OCI-M1 (cell line): ENCODE measurements at places on chromosomes 7 and 10.

GRCh38 chr7:78052112-78052511, 253.5 kb downstream of the PHTF2 start:
- no peak for DNase-seq

DNA sequence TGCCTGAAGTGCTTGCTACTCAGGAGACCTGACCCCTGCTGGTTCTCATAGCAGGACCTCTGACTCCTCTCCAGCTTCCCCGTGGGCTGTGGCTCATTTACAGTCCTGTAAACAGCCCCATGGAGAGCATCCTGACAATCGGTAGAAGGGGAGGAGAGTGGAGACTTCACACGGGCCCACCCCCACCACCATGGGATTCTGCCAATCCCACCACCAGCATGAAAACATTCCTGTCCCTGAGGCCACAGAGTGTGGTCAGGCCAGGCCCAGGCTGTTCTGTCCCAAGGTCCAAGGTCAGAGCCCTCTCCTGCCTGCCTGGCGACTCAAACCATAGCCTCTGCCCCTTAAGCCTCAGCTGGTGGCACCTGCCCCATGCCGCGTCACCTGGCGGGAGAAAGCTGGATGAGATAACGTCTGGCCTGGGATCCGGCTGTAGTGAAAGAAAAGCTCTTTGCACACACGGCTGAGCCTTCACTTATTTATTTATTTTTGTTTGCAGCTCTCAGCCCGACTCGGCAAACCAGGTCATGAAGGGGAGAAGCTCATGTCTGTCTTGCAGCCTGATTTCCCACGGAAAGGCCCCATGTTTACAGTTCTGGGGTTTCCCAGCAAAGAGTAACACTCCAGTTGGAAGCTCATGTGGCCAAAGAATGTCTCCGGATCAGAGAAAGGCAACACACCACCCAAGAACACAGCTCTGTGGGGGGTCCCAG, 293.6 kb upstream of the ZMIZ1 start:
- no peak for DNase-seq

DNA sequence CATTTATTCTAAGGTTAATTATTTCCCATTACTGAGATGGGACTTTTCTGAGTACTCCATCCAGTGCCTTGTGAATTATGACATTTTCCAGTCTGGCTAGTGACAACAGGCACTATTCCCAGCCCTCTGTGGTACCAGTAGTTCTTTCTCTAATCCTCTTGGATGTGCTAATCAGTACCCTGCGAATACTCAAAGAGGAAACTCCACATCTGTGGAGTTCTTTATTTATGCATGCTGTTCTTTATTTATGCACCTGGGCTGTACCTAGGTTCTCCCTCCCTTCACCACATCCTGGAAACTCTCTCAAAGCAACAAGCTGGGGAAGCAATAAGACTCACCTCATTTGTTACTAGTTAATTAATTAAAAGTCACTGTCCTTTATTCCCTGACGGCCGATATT, 83.5 kb downstream of the TSPAN12 start:
- no peak for DNase-seq

DNA sequence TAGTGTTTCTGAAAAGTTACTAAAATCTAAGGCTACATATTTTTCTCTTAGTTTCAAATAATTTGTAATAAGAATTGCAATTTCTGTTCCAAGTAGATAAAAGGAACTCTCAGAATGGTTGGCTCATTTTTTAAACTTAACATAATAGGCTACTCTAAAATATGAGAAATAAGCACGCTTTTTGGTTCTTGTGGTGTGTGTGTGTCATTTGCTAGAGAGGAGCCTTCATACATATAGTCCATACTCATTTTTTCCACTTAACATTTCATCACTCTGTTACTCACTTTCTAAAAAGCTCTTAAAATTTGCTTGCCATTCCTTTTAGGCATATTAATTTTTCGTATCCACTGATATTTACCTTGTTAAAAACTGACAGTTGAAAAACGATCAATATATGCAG, 74.0 kb upstream of the VWDE start:
- no peak for DNase-seq

GRCh38 chr10:63264617-63265221, 131.6 kb downstream of the NRBF2 start:
- DNase-seq = peak; percentile 59

- peak; percentile 10 for DNase-seq
Measured at GRCh38 chr10:100934084-100934659, 21.4 kb downstream of the SLF2 start.

DNA sequence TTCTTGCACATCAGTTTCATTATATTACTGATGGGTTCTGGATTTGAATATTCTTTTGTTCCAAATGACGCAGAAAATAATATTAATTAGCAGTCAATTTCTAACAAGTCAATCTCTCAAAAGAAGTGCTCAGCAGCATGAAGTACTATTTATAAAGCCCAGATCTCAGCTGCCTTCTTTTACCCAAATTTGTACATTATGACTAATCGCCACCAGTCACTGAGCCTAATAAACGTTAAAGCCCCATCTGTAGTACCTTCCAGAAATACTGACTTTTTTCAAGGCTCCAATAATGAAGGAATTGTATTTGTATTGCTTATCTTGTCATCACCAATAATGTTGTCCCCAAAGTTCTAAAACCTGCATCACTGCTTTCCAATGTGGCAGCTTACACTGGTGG, 540.2 kb downstream of the PARD3 start:
- no peak for DNase-seq

- peak; percentile 8 for DNase-seq
Measured at GRCh38 chr10:15775513-15775912, 55.8 kb upstream of the ITGA8 start.

DNA sequence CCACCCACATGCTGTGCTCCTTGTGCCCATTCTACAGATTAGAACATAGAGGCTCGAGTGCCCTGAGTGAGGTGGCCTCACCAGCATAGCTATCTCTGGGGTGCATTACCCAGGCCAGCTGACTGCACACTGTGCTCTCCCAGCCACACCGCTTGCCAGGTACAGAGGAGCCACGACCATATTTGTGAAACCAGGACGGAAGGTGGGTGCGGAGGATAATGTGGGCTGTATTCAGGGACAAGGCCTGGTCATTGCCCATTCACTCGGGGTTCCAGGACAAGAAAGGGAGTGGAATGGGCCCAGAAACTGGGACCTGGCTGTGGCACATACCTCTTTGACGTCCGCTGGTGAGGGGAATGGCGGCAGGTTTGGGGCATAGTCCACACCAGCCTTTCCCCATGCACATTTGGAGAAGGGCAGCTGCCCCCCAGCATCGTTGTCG, 236.0 kb downstream of the TNS3 start:
- no peak for DNase-seq

GRCh38 chr7:37482505-37482904, 33.8 kb upstream of the ELMO1 start:
- no peak for DNase-seq

- peak; percentile 39 for DNase-seq
Measured at GRCh38 chr7:144854839-144855424, 19.1 kb upstream of the TPK1 start.

- peak; percentile 59 for DNase-seq
Measured at GRCh38 chr10:30553626-30554439, 75.7 kb downstream of the LYZL2 start.

DNA sequence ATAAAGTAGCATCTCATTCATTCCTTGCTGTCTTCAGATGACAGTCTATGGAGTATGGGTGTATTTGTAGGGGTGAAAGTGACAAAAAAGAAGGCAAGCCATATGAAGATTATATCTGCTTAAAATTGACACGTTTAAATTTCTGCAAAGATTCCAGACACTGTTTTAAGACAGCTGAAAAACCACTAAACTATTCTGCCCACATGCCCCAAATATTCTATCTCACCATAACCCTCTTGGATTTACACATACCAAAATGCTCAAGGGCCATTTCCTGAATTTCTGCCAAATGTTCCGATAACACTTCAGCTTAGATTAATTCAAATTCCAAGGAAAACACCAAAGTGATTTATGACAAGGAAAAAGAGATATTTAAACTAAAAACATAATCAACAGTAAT, 99.9 kb upstream of the IL6 start:
- DNase-seq = no peak

GRCh38 chr10:101723176-101723575, 28.2 kb upstream of the FBXW4 start:
- DNase-seq = no peak

- no peak for DNase-seq
Measured at GRCh38 chr10:74651565-74651964, 174.8 kb upstream of the KAT6B start.

GRCh38 chr10:4918236-4918635, 45.0 kb upstream of the AKR1C1 start:
- no peak for DNase-seq

GRCh38 chr7:36038063-36038721, 114.9 kb upstream of the EEPD1 start:
- DNase-seq = no peak

DNA sequence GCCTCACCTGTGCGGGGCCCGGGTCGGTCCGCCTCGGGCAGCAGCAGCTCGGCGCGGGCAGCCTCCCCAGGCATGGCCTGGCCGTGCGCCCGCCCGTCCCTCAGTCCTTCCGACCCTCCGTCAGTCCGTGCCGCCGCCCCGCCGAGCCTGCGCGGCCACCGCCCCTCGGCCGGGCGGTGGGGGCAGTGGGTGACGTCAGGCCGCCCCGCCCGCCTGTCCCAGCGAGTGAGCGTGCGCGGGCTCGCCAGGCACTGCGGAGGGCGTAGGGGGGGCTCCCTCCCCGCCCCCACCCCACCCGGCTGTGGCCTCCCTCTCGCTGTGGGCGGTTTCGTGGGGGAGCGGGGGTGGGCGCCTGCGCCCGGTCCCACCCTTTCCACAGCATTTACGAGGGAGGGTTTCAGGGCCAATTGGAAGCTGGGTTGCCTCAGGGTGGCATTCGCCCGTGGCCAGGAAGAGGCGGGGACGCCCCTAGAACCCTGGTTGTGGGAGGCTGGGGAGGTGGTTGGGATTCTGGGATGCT, at the start of gene NACAD:
Gene NACAD (minus strand): TSS at position 149 of the 520 bp plus-strand sequence. CDS start 75 bp downstream, at position 74.
- no peak for DNase-seq

DNA sequence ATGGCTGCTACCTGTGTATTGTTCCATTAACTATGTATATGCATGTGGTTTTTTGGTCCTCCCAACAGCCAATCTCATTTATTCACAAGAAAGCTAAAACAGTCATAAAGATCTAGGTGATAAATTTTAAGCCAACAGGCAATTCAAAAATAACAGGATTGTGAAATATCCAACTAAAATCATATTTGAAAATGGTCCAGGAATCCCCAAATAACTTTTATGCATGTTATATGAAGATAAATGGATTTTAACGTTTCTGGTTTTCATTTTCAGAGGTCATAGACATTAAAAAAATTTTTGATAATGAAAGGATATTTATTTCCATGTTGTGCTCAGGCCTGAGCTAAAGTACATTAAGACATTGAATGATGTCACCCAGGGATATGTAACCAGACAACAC, 96.8 kb upstream of the JAZF1 start:
- DNase-seq = no peak

- no peak for DNase-seq
Measured at GRCh38 chr10:113441220-113441619, 111.6 kb upstream of the HABP2 start.

DNA sequence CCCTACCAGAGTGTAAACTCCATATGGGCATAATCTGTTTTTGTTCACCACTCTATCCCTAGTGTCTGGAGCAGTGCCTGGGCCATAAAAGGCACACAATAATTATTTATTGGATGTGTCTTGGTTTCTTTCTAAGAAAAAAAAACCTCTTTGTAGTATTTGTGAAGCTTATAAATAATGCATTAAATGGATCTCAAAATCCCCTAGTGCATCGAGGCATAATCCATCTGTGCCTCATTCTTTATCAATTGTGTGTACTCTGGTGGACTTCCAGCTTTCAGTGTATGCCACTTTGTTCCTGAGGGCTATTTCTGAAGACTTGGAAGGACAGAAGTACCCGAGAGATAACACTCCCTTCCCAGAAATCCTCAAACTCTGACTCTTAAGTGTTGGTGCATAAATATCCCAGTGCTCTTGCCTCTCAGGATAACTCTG, 255.0 kb upstream of the PHYHIPL start:
- no peak for DNase-seq

- DNase-seq = no peak
Measured at GRCh38 chr10:8158193-8159071, 103.9 kb downstream of the GATA3 start.

- no peak for DNase-seq
Measured at GRCh38 chr7:74379938-74380337, 73.8 kb upstream of the GTF2IRD1 start.

DNA sequence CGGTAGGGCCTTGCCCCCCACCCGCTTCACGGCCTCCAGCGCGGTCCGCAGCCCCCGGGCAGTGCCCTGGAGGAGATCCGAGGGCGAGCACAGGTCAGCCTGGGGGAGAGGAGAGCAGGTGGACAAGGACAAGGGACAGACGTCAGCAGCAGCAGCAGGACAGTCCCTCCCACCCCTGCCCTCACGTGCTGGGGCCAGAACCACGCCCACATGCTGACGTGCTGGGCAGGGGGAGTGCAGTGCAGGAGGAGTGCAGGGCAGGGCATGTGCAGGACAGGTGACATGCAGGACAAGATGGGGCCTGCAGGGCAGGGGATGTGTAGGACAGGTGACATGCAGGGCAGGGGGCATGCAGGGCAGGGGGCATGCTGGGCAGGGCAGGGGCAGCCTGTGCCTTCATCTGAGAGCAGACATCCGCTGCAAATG, 1.5 kb upstream of the SAP25 start:
- no peak for DNase-seq

GRCh38 chr7:107874605-107875446, 16.2 kb upstream of the DLD start:
- DNase-seq = peak; percentile 81

GRCh38 chr10:60849217-60849616, 70.9 kb downstream of the CDK1 start:
- no peak for DNase-seq

DNA sequence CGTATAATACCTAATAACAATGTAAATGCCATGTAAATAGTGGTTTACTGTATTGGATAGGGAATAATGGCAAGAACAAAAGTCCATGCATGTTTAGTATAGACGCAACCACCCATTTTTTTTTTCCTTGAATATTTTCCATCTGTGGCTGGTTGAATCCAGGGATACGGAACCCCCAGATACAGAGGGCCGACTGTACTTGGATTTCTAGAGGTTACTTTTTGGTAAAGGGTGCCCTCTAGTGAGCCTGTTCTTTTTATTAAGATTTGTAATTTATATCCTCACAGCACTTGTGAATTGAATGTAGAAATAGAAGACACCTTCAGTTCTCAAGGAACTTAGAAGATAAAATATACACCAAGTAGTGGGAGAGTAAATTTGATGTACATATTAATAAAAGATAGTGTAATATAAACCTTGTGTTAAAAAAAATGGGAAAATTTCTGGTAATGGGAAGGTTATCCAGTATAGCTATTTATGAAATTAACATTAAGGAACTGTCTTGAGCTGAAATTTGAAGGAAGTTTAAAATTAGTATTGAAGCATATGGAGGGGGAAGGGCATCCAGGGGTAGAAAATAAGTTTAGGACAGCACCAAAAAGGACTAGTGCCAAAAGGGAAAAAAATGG, 32.0 kb downstream of the EXOC6 start:
- peak; percentile 85 for DNase-seq

- peak; percentile 78 for DNase-seq
Measured at GRCh38 chr7:122092964-122093797, 50.9 kb downstream of the AASS start.
